ENCODE measurements at places on chromosomes 2 and 18.

DNA sequence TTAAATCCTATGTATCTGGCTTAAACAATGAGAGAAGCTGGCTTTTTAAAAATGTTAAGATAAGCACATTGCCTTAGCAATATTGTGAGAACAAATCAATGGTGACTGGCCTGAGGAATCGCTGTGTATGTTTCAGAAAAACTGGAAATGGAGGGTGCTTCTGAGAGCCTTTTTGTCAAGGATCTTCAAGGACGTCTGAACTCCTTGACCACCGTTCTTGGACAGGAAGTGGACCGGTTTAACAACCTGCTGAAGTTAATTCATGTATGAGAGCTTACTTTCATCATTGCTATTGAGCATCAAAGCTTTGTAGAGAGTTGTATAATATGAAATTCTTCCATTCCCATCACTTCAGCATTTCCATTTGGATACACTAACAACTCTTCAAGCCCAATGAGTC is 72.6 kb downstream of the TRABD2A start:
- no peak for DNase-seq

- DNase-seq: no peak
These were observed 443.8 kb downstream of the MBD2 start for GRCh38 chr18:53780666-53781065.

GRCh38 chr2:199405241-199405640 is 52.5 kb downstream of the SATB2 start:
- no peak for DNase-seq

DNA sequence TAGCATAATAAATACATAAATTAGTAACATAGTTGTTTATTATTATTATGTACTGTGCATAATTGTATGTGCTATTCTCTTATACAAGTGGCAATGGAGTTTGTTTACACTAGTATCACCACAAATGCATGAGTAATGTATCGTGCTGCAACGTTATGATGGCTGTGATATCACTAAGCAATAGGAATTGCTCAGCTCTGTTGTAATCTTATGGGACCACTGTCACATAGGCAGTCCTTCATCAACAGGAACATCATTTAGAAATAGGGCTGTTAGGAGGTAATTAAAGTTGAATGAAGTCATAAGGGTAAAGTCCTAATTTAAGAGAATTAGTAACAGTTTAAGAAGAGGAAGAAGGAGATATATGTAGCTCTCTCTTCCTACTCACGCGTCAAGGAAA is 33.8 kb downstream of the TEX51 start:
- DNase-seq: no peak

DNA sequence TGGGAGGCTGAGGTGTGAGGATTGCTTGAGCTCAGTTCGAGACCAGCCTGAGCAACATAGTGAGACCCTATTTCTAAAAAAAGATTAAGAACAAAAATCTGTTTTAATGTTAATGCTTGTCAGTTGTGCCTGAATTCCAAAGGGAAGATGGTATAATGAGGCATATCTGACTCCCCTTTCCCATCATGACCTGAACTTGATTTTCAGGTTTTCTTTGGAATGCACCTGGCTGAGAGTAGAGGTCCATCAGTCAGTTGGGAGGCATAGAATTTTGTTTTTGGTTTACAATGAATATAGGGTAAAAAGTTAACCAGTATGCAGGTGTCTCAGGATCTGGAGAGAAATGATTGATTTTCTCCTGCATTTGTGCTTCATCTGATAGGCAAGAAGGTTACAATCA is 20.4 kb downstream of the RPIA start:
- no peak for DNase-seq

GRCh38 chr2:144011553-144011952 is 508.4 kb downstream of the ZEB2 start:
- DNase-seq: no peak

All from ovary (tissue), 10 donors.